ENCODE measurements at places on chromosomes 11 and 22. TPM values are rescaled to one million over a fixed set of nuclear protein-coding genes. Genes with fewer than 3 reads are reported as not detected.

Gene RTN4RL2
- 129 TPM for total RNA-seq

Gene KDM4D
- total RNA-seq: 0.45 TPM

Gene BCO2
- total RNA-seq: 0.79 TPM

Gene MN1
- total RNA-seq: 2.9 TPM

Gene HBB
- total RNA-seq: not detected

Gene SHISAL1
- total RNA-seq: 5.8 TPM

Gene ZNF280B
- 1.5 TPM for total RNA-seq

Gene DEFB131B
- total RNA-seq: not detected

Gene ATP6V1E1
- 147 TPM for total RNA-seq

Gene CFAP300
- 5.6 TPM for total RNA-seq

Gene ELFN2
- 7.6 TPM for total RNA-seq

Gene MUC2
- total RNA-seq: 0.93 TPM

Gene ENTHD1
- total RNA-seq: not detected

Gene OR8G1
- not detected for total RNA-seq

Gene SLC6A5
- not detected for total RNA-seq

Gene MYH9
- 166 TPM for total RNA-seq
